Mesendoderm (in vitro differentiated cells): ENCODE measurements at places on chromosomes 13 and 19.

GRCh38 chr19:2037651-2038255 is 13.3 kb downstream of the MKNK2 start:
- DNase-seq = no peak
- H3K27me3 ChIP-seq = no peaks in the 10 kb centered on the region
- H3K4me1 ChIP-seq = peaks cover 2% of the 10 kb centered on the region

- H3K36me3 ChIP-seq = no peaks in the 10 kb centered on the region
- no peak overlapping the region for H3K27ac ChIP-seq
- no peak for DNase-seq
- H3K4me1 ChIP-seq = no peaks in the 10 kb centered on the region
- no peaks in the 10 kb centered on the region for H3K27me3 ChIP-seq
Measured at GRCh38 chr13:26019251-26019650, 32.6 kb downstream of the SHISA2 start.

DNA sequence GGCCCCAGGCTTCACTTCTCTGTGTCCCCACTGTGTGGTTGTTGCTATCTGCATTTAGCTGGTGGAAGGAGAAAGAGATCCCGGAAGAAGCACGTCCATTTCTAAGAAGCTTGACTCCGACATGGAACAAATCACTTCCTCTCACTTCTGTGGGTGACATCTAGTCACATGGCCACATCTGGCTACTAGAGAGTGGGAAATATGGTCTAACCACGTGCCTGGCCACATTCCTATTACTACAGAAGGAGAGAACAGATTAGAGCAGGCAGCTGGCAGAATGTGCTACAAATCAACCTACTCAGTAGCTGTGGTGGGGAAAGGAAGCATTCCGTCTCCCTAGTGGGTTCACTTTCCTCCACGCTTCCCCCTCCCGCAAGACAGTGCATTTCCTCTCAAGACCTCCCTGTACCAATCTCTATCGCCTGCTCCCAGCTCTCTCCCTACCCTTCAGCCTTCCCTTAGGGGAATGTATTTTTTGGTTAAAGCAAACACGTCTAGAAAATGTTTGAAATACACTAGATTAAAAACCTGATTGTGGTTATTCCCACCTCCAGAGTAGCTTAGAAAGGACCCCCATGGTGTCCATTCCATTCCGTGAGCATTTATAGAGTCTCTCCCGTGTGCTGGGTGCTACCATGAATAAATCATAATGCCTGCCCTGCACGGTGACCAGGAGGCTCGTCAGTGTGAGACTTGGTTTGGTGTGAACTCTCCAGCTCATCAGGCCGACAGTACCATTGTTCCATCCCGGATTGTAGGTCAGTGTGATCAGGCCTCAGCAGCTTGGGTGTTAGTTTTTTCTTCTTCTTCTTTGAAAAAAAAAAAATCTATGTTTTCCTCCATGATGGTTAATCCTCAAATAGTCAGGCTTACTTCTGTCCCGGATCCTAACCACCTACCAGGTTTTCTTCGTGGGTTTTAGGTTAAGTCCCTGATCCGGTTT is 8.0 kb upstream of the AMER2 start:
- no peaks in the 10 kb centered on the region for H3K36me3 ChIP-seq
- H3K27me3 ChIP-seq = no peaks in the 10 kb centered on the region
- no peak for DNase-seq
- H3K27ac ChIP-seq = no peak overlapping the region
- no peaks in the 10 kb centered on the region for H3K4me1 ChIP-seq

GRCh38 chr19:13154241-13154778 is 4.1 kb downstream of the IER2 start:
- no peaks in the 10 kb centered on the region for H3K36me3 ChIP-seq
- DNase-seq = peak; percentile 72
- H3K27ac ChIP-seq = peak overlapping the region; percentile 93
- H3K27me3 ChIP-seq = no peaks in the 10 kb centered on the region

DNA sequence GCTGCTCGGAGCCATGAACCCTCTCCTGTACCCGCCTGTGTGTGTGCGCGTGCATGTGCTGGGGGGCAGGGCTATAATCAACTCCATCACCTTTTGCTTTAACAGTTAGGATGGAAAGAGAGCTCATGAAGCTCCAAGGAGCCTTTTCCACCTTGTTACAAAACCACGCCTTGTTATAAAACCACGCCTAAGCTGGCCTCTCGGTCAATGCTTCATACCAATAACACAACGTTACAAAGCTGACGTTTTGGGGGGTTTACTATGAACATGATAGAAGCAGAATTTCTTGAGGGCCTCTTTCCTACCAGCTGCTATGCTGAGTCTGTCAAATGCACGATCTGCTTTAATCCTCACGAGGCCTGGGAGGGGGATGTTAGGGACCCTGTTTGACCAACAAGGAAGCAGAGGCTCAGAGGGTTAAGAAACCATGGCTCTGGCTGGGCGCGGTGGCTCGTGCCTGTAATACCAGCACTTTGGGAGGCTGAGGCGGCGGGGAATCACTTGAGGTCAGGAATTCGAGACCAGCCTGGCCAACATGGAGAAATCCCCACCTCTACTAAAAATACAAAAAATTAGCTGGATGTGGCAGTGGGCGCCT is 11.9 kb downstream of the CAPS start:
- H3K27me3 ChIP-seq = no peaks in the 10 kb centered on the region
- DNase-seq = no peak
- no peak overlapping the region for H3K4me3 ChIP-seq
- H3K36me3 ChIP-seq = peaks cover 14% of the 10 kb centered on the region
- no peak overlapping the region for H3K27ac ChIP-seq

DNA sequence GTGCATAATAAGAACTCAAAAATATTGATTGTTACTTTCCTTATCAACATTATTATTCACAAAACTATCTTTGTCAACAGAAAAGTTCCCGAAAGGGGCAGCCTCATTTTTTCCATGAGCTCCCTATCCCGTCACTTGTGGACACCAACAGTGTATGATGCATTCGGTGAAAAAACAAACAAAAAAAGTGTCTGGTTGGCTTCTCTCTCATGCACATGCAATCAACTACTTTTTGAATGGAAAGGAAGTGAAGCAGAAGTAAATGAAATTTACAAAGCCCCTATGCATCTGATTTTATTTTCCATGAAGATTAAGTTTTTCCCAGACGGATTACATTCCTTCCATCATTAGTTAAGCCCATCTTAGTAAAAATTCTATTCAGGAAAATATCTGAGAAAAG is 526.9 kb downstream of the RFC3 start:
- no peaks in the 10 kb centered on the region for H3K4me1 ChIP-seq
- no peaks in the 10 kb centered on the region for H3K27me3 ChIP-seq
- DNase-seq = no peak
- no peaks in the 10 kb centered on the region for H3K36me3 ChIP-seq
- no peak overlapping the region for H3K4me3 ChIP-seq

- H3K27me3 ChIP-seq = no peaks in the 10 kb centered on the region
- no peak overlapping the region for H3K27ac ChIP-seq
- H3K36me3 ChIP-seq = no peaks in the 10 kb centered on the region
- no peaks in the 10 kb centered on the region for H3K4me1 ChIP-seq
Measured at GRCh38 chr13:20582026-20582425, 15.1 kb downstream of the IFT88 start.

DNA sequence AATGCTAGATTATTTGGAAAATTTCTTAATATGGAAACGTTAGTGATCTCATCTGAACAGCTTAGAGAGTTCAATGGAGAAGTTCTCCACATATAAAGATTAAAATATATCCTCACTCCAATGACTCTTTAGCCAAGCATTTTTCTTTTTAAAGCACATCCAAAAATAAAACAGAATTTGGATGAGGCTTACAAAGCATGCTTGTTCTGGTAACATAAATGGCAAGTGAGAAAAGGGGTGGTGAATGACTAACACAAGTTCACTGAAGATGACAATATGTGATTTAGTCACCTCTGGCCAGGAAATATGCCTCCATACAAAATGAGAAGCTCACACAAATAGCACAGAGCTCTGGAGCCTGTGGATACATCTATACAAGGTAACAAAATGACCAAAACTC is 253.0 kb downstream of the PCDH20 start:
- H3K36me3 ChIP-seq = no peaks in the 10 kb centered on the region
- no peak overlapping the region for H3K4me3 ChIP-seq
- no peaks in the 10 kb centered on the region for H3K27me3 ChIP-seq
- no peaks in the 10 kb centered on the region for H3K4me1 ChIP-seq
- H3K27ac ChIP-seq = no peak overlapping the region

DNA sequence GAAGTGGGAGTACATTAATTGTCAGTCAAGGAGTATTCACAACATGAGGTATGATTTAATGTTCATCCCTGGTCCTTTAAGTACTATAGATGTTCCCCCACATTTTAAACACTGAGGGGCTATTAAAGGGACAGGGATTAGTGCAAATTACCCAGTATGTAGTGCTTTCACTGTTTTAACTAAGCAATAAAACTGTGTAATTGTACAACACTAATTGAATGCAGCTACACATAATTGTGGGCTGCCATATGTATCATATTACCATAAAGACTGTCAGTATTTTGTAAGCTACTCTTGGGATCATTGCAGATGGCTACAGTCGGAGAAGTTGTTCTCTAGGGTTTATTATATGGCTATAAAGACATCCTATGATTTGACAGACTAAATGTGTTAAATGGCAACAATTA is 316.6 kb downstream of the DCLK1 start:
- no peaks in the 10 kb centered on the region for H3K27me3 ChIP-seq
- no peak overlapping the region for H3K27ac ChIP-seq
- H3K4me1 ChIP-seq = no peaks in the 10 kb centered on the region
- no peak for DNase-seq

- H3K27ac ChIP-seq = no peak overlapping the region
- peak; percentile 86 for DNase-seq
- no peaks in the 10 kb centered on the region for H3K27me3 ChIP-seq
Measured at GRCh38 chr19:44677019-44677811, 5.9 kb downstream of the CEACAM19 start.

DNA sequence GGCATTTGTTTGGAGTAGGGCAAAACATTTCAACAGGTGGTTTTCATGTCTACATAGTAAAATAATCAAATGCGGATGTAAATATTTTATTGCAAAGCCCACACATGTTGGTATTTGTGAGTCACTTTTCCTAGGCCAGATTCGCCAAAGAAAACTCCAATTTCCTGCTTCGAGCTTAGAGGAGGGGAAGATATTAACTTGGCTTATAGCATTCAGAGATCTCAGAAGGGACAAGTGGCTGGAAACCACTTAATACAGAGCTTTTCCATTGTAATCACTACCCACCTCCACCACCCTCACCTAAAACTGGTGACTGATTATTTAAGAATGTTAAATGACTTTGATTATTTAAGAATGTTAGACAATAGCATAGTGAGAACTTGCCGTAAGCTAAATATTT is 530.6 kb upstream of the SPRY2 start:
- H3K27ac ChIP-seq = no peak overlapping the region
- H3K4me3 ChIP-seq = no peak overlapping the region
- no peaks in the 10 kb centered on the region for H3K4me1 ChIP-seq

DNA sequence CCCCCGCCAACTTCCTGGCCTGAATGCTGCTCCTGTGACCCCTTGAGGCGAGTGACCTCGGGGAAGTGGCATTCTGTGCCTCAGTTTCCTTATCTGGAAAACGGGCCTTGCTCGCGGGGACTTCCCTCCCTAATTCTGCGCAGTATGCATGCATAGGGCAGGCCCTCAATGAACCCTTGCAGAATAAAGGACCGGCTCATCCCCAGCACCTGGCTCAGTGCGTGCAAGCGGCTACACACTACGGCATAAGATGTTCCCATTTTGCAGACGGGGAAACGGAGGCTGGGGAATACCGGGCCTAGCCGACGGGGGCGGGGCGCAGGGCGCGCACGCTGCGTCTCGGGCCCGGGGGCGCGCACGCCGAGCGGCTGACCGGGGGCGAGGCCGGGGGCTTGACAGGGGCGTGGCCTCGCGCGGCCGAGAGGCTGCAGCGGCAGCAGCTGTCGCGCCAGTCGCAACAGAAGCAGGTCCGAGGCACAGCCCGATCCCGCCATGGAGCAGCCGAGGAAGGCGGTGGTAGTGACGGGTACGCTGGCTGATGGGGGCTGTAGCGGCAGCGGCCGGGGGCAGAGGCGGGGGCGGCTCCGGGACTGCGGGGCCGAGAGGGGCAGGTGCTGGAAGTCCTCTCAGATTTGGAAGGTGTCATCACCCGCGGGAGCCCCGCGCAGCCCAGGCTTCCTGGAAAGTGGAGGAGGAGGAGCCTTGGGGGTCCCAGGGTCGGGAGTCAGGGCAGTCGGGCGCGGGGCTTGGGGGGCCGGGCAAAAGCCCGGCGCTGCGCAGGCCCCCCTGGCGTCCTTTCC is at the start of gene PGPEP1:
Gene PGPEP1, plus strand, starts transcription at position 409 of the 800 bp plus-strand sequence. Its CDS starts 84 bp downstream, at position 493.
- DNase-seq = peak; percentile 80
- peak within 1 kb of the TSS; percentile 56 for H3K4me3 ChIP-seq
- no peaks in the 10 kb centered on the region for H3K27me3 ChIP-seq
- no peaks in the 10 kb centered on the region for H3K36me3 ChIP-seq

GRCh38 chr19:19460761-19461265 is 54.5 kb downstream of the TSSK6 start:
- peaks cover 38% of the 10 kb centered on the region for H3K4me1 ChIP-seq
- DNase-seq = peak; percentile 63
- no peak overlapping the region for H3K4me3 ChIP-seq
- peaks cover 4% of the 10 kb centered on the region for H3K36me3 ChIP-seq

GRCh38 chr13:67967031-67967430 is 736.9 kb upstream of the PCDH9 start:
- no peaks in the 10 kb centered on the region for H3K27me3 ChIP-seq
- DNase-seq = peak; percentile 8
- no peaks in the 10 kb centered on the region for H3K4me1 ChIP-seq
- H3K4me3 ChIP-seq = no peak overlapping the region

DNA sequence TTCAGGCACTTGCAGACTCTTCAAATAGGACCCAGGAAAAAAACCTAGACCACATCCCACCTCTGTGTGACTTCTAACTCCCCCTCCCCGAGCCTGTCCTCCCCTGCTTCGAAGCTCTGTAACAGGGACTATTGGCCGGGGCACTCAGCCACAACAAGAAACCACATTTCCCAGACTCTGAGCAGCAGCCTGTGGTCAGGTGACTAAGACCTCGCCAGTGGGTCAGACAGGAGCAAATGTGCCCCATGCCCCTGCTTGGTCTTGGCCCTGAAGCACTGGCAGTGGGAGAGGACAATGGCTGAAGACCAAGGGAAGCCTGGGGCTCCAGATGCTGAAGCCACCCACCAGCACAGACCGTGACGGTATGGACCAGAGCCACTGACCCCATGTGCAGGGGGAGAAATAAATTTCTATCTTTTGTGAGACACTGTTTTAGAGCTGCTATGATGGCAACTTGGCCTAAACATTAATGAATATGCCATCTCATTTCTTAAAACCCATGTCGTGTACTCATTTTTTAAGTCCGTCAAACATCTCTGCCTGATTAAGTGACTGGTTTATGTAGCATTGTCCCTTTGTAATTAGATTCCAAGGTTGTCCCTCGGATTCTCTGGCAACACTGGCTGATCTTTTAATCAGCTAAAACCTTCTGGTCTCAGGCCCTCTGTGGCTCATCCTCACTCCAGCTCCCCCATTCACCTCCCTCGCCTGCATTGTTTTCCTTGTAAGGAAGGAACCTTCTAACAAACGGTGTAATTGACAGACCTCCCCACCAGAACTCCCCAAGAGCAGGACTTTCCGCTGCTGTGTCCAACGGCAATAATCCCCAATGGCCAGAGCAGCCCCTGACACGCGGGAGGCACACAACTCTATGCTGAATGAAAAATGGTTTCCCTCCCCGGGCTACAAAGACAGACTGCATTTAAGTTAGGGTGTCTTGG is 98.4 kb downstream of the STK24 start:
- peak; percentile 88 for DNase-seq
- H3K36me3 ChIP-seq = no peaks in the 10 kb centered on the region
- H3K4me1 ChIP-seq = peaks cover 21% of the 10 kb centered on the region

- no peaks in the 10 kb centered on the region for H3K36me3 ChIP-seq
- H3K4me1 ChIP-seq = no peaks in the 10 kb centered on the region
- peak; percentile 53 for DNase-seq
- H3K4me3 ChIP-seq = peak overlapping the region; percentile 34
- no peaks in the 10 kb centered on the region for H3K27me3 ChIP-seq
- no peak overlapping the region for H3K27ac ChIP-seq
Measured at GRCh38 chr13:77698201-77699058, 943 bp downstream of the SLAIN1 start.
